MG63 (cell line): ENCODE measurements at places on chromosomes 2 and 18. TPM values are rescaled to one million over a fixed set of nuclear protein-coding genes. Genes with fewer than 3 reads are reported as not detected.

- DNase-seq, result no peak
These were observed 343.5 kb upstream of the KLHL29 start for GRCh38 chr2:23041443-23041842.

DNA sequence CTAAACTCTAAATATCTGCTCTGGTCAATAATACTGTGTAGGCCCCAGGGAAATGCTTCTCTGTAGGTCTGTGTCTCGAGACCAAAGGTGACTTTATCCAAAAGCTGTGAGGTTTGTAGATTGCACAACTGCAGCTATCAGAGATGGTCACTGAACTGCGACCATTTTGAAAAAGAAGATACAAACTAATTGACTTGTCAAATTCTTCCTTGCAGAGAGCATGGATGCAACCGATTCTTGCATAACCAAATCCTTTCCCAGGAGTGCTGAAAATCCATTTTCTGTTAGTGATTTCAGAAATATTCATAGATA, 155.8 kb downstream of the SH3BP4 start:
- DNase-seq, result no peak

DNA sequence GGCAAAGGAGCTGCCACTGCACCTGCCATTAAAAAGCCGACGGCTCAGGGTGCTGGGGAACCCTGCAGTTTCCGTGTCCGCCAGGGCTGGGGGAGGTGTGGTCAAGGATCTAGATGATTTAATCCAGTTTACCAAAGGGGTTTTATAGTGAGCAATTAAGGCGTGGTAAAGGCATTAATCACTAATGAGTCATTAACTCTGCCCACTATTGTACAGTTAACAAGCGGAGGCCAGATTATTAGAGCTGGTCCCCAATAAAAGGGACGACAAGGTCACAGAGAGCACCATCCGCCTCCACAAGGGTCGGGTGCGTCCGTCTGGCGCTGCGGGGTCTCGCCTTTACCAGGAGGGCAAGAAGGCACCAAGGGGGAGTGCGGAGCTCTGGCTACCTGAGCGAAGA, 9.6 kb downstream of the RAX start:
- DNase-seq, result no peak

DNA sequence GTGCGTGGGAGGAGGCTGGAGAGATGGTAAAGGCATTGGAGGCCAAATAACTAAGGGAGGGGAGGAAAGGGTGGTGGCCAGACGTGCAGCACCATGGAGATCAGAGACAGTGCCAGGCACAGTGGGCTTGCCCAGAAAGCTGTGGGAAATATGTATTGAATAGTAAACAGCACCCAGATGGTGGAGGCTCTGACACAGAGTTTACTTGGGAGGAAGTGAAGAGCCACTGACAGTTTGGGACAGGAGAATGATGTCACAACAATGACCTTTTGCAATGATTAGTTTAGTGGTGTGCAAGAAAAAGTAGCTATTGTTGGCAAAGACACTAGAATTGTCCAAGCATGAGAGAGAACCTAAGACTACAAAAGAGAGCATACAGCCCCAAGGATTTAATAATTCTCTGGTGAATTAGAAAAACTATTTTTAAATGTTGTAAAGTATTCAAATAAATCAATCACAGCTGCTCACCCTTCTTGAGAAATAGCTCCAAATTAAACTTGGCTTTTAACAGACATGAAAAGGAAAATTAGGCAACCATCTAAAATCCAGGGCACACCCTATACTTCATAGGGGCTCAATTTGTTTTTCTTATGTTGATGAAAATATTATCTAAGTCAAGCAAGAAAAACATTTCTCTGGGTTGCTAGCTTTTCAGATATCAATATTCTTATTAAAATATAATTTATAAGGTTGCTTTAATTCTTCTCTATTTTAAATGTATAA, 458.7 kb upstream of the HNRNPA3 start:
- DNase-seq, result peak; percentile 67

- DNase-seq, result no peak
These were observed 86.4 kb downstream of the PLEKHM3 start for GRCh38 chr2:207938886-207939285.

- no peak for DNase-seq
These were observed 19.0 kb downstream of the CLUL1 start for GRCh38 chr18:615773-616172.

- DNase-seq, result peak; percentile 33
These were observed 229.2 kb downstream of the LDLRAD4 start for GRCh38 chr18:13447621-13448334.

DNA sequence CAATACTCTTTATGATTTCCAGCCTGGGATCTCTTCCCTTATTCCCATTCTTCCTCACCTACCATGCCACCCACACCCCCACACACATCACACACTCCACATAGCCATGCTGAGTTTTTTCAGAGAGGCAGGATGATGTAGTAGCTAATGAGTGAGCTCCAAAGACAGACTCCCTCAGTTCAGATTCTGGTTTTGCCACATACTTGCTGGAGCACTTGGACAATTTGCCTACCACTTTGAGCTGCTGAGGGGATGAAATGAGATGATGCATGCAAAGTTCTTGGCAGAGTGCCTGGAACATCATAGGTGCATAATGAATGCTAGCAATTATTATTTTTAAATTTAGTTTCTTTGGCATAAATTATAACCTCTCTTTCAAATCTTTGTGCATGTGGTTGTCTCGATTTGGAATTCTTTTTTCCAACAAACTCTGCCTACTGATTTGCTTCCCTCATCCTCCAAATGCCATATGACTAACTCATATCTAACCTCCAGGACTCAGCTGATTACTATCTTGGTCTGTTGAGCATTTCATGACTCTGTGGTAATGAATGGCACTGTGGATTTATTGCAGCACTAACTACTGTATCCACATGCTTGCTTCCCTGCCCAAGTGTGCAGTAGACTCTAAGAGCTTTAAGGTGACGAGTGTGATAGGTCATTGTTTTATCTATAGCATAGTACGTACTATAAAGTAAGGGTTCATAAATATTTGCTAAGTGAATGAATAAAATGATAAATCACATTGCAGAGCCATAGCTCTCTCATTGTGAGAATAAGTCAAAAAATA, 99.1 kb downstream of the TACR1 start:
- no peak for DNase-seq

DNA sequence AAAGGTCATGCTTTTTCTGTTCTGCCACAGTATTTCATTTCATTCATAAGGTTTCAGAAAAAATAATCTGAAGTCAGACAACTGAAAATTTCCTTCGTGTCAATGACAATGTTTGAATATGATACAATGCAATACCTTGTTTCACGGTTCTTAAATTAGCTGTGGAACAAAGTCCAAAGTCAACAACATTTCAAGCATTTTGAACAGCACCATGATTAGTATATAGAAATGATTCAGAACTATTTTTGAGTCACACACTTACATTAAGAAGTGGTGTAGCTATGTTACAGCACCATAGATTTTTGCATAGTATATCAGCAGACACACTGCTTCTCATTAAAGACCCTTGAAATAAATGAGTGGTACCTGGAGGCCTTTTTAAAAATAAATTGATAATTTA, 178.3 kb upstream of the DSEL start:
- no peak for DNase-seq

GRCh38 chr2:96260387-96261260, 5.2 kb downstream of the TMEM127 start:
- peak; percentile 82 for DNase-seq

DNA sequence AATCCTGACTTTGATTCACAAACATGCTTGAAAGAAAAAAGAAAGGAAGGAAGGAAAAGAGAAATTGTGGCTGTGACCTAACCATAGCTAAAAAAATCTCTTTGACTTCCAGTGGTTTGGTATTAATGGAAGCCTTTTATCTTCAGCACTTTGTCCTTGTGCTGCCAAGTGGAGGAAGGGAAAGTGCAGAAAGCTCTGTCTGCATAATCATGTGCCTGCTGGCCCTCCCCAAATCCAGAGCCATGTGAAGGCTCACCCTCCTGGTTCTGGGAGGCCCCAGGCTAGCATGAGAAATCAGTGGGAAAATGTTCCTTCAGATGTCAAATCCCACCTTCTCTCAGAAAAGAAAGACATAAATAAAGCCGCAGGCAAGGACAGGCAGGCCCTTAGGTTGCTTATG, 48.3 kb upstream of the BMPR2 start:
- DNase-seq, result no peak

DNA sequence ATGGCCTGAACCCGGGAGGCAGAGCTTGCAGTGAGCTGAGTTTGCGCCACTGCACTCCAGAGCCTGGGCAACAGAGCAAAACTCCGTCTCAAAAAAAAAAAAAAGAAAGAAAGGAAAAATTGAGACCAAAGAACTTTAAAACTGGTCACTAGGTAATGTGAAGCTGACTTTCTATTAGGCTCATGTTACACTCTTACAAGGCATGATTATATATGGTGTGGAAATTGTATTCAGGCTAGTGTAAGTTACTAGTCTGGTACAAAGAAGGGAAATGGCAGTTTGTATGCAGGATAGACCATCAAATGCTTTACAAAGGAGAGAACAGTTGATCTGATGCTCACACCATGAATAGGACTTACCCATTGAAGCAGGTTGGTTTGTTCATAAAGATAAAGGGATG, 35.4 kb upstream of the ARMC9 start:
- DNase-seq, result no peak

DNA sequence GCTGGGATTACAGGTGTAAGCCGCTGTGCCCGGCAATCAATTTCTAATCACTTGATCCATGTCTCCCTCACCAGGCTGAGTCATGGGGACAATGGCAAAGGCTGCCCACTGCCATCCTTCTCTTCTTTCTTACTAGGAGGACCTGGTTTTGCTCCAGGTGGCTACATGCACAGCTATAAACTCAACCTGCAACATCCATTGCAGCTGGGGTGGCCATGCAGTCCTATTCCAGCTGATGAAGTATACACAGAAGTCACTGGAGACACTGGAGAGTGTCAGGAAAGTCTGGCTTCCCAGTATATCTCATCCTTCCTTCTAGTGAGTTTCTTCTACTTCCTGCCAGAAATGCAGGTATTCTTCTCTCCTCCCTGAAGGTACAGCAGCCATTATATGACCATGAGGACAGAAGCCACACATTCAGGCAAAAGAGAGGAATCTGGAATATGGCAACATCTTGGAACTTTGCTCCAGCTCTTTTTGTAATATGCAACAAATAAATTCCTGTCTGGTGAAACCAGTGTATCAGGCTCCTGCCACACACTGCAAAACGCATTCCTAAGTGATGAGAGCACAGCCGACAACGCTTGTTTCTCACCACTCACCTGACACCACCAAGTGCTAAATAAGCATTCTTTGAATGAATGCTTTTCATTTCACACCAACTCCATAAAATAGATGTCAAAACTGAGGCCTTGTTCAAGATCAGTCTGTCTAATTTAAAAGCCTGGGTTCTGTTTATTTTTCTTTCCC, 32.3 kb downstream of the SCTR start:
- peak; percentile 80 for DNase-seq

DNA sequence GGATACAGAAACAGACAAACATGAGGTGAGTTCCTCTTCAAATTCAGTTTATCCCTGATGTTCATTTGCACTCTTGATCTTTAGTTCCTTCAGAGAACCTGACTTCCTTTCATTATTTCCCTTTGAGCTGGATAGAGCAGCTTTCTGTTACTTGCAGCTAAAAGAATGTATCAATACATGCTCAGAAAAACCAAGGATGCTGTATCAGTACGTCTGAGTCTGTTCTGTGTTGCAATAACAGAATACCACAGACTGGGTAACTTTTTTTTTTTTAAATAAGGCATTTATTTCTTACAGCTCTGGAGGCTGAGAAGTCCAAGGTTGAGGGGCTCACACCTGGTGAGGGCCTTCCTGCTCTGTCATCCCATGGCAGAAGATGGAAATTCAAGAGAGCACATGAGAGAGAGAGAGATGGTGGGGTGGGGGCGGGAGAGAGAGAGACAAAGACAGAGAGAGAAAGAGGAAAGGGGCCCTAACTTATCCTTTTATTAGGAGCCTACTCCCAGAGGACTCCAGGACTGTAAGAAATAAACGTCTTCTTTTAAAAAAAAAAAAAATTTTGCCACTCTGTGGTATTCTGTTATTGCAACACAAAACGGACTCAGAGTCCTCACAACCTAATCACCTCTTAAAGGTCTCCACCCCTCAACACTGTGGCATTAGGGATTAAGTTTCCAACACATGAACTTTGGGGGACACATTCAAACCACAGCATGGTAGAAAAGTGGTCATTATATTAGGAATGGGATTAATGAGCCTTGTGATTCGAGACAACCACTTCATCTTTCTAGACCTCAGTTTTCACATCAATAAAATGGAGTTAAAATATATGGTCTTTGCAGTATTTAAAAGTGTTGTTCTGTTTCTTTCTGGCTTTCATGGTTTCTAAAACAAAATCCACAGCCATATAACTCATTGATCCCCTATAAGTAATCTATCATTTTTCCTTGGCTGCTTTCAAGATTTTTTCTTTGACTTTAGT, 18.4 kb upstream of the SELENOI start:
- DNase-seq, result no peak

DNA sequence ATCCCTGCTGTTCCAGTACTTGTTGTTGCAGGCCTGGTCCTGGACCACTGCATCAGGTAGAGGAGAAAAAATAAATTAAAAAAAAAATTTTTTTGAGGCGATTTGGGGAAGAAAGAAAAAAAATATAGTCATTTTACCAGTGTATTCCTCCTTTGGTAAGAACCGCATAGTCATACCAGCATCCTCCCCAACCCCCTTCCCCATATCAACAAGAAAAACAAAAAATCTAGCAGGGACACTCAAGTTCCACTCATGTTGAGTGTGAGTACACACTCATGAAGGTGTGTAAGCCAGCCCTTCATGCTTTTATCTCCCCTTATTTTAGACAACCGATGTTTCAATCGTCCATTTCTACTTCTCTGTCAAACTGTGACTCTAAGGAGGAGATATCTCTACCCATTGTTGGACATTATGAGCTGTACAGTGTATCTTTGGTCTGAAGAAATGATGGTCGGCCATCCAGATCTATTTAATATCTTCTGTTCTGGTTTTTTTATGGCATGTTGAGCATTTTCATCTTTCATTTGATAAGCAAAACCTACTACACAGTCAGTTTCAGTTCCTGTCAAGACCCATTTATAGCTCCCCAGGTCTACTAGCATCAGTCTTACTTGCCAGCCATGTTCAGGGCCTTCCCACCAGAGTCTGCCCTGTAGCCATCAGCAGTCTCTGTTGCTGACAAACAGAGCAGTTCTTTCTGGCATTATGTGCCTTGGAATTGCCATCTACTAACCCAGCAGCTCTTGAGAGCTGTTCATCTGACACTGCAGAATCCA, 20.0 kb downstream of the ELP2 start:
- no peak for DNase-seq

UGT1A10 gene
- 0.27 and 0.33 TPM in 2 replicates for total RNA-seq

SIGLEC15 gene
- 0.13 TPM in 1 of 2 replicates, not detected in the other for total RNA-seq

C2orf15 gene
- not detected in 2 replicates for total RNA-seq

DPYSL5 gene
- not detected in 2 replicates for total RNA-seq

STAT4 gene
- 1.1 and 2.5 TPM in 2 replicates for total RNA-seq

TRIM54 gene
- 2.1 TPM in 1 of 2 replicates, not detected in the other for total RNA-seq

NOL4 gene
- total RNA-seq, result not detected in 2 replicates

EFR3B gene
- total RNA-seq, result 0.17 and 0.43 TPM in 2 replicates

CNOT9 gene
- 115 and 131 TPM in 2 replicates for total RNA-seq

KHK gene
- total RNA-seq, result 1.8 and 5.0 TPM in 2 replicates

PLEK gene
- not detected in 2 replicates for total RNA-seq

KATNAL2 gene
- 3.0 and 3.2 TPM in 2 replicates for total RNA-seq

WDR43 gene
- total RNA-seq, result 114 and 141 TPM in 2 replicates
